Stimulated activated naive CD4-positive, alpha-beta T cell treated with Interleukin-2 at 50 U/mL for 16 hours (primary cell): ENCODE measurements at places on chromosomes 7 and 10.

- no peak for DNase-seq
Observed at GRCh38 chr7:1033546-1034145, 10.7 kb upstream of the GPR146 start.

DNA sequence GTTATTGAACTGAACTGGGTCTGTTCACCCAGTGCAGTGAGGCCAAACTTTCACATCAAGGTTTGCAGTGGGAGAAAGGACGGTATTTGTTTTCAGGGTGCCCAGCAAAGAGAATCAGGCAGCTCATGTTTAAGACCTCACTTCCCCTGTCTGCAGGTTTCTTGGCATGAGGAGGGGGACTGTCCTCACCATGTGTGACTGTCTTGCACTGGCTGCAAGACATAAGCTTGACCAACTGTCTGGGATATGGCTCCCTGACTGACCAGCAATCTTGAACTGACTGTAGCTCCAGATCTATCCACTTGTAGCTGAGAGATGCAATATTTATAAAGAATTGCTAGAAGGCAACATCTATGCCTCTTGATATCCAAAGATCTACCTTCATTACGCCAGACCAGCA is 39.9 kb downstream of the RAMP3 start:
- no peak for DNase-seq

GRCh38 chr10:103479135-103479534 is at the start of gene CALHM3:
TSS of gene CALHM3 (minus strand) at chr10:103479240. CDS start at chr10:103479032, 208 bp downstream.
- DNase-seq = no peak

GRCh38 chr7:68440866-68441265 is 1157.4 kb upstream of the AUTS2 start:
- DNase-seq = no peak

GRCh38 chr10:123567984-123568739 is 98.0 kb upstream of the GPR26 start:
- no peak for DNase-seq

DNA sequence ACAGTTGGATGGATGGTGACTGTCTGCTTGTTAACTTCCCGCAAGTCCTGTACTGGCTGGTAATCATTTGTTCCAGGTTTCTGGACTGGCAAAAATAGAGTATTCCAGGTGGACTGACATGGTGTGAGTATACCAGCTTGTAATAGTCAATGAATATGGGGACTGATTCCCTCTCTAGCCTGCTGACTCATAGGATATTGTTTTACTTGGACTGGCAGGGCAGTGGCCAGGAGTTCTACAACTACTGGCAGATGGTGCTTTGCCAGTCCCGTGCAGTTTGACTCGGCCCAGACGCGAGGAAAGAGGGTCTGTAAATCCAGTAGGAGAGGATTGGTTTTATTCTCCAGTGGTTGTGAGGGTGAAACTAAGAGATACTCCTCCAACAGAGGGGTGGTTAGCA is 78.0 kb downstream of the PRR15 start:
- no peak for DNase-seq

DNA sequence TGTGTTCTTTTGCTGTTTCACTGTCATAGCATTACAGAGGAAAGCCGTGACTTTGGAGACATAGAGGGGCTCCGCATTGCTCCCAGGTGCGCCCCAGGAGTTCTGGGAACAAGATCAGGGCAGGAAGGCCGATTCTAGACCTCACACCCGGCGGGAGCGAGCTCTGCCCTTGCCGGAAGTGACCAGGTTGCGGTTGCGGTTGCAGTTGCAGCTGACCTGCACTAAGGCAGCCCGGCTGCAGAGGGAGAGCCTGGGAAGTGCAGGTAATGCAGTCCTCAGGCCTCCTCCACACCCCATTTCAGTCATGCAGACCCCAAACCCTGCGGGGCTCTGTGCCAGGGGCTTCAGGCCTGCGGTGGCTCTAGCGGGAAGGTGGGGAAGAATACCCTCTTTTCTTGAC is 130.0 kb upstream of the LANCL2 start:
- DNase-seq = no peak

- no peak for DNase-seq
Observed at GRCh38 chr10:72049969-72050781, 38.2 kb downstream of the SPOCK2 start.

- DNase-seq = no peak
Observed at GRCh38 chr7:13197501-13197900, 510.1 kb downstream of the ARL4A start.

DNA sequence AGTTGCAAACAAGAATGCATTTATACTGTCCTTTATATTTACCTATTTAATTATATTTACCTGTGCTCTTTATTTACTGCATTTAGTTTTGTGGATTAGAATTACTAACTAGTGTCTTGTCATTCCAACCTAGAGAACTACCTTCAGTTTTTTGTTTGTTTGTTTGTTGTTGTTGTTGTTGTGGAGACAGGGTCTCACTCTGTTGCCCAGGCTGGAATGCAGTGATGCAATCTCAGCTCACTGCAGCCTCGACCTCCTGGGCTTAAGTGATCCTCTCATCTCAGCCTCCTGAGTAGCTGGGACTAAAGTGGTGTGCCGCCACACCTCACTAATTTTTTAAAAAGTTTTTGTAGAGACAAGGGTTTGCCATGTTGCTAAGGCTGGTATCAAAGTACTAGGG is 156.4 kb upstream of the AKR1E2 start:
- DNase-seq = no peak

DNA sequence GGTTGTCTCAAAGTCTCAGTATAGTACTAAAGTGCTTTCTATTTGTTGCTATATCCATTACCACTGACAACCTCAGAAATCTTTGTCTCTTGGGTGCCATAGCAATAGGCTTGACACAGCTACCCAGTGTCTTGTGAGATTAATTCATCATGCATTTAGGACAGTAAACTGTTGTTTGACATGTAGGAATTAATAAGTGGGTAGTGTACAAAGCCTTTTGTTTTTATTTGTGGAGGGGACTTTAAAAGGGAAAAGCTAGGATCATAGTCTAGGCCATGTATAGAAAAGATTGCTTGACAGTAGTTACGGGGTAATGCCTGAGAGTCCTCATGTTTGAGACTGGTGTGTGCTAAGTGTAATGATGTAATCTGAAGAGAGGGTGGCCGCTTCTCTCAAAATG is 102.6 kb upstream of the AGR3 start:
- DNase-seq = no peak

DNA sequence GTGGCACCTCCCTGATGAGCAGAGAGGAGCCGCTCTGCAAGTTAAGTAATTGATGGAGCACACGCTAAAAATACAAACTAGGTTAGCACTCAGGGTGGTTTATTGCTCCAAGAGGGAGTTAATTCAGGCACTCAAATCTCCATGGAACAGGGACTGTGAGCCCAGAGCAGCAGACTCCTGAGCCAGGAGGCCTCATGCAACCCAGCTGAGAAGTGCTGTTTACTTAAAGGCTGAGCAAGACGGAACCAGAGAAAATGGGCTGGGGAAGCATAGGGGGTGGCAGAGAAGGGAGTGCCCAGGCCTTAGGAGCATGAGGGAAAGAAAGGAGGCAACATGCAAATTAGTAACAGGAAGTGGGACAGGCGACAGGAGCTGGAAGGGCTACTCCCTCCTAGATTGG is 174.1 kb downstream of the KCNMA1 start:
- DNase-seq = no peak
